Left ventricle myocardium superior (tissue), 1 donor: ENCODE measurements at places on chromosomes 3 and 15. TPM values are rescaled to one million over a fixed set of nuclear protein-coding genes. Genes with fewer than 3 reads are reported as not detected.

Gene RLBP1
- not detected for total RNA-seq

Gene MEX3B
- 3.6 TPM for total RNA-seq

Gene SLC7A14
- total RNA-seq = not detected

- DNase-seq = no peak
Observed at GRCh38 chr3:187913617-187914033, 168.4 kb upstream of the BCL6 start.

DNA sequence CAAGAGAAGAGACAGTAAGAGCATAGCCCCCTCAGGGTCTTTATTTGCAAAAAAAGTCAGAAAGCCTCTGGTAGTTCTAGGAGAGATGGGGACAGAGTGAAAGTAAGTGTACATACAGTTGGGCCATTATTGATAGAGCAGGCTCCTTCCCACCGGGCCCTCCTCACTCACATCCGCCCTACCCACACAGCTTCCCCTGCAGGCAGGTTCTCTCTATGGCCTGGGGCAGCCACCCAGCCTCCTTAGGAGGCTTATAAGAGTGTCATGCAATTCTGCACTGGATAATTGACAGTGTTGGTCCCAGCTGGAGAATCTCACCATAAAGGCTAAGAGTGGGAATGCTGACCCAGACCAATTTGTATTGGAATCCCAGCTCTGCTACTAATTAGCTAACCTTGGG, 49.5 kb downstream of the SLC30A4 start:
- DNase-seq = no peak

Gene ZNF662
- 3.1 TPM for total RNA-seq

DNA sequence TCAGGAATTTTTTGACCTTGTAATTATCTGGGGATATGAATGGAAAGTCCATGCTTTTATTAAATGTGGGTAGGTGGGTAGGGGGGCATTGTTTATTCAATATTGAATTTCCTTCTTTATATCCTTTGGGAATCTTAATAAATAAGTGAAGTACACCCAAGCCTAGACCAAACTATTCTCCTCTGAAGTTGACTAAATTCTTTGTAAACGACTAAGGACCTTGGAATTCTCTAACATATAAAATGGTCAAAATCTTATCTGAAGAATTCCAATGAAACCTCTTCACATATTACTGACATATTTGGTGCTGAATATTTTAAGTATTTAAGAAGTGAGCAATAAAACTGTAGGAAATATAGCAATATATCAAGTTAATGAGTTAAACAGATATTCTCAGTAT, 1432.1 kb upstream of the GBE1 start:
- DNase-seq = no peak

GRCh38 chr3:158101335-158102241, 4.6 kb downstream of the SHOX2 start:
- no peak for DNase-seq

Gene PLA1A
- total RNA-seq = 1.3 TPM

GRCh38 chr15:84944311-84944710, 37.3 kb upstream of the PDE8A start:
- DNase-seq = peak; percentile 42

Gene ARIH1
- total RNA-seq = 184 TPM

DNA sequence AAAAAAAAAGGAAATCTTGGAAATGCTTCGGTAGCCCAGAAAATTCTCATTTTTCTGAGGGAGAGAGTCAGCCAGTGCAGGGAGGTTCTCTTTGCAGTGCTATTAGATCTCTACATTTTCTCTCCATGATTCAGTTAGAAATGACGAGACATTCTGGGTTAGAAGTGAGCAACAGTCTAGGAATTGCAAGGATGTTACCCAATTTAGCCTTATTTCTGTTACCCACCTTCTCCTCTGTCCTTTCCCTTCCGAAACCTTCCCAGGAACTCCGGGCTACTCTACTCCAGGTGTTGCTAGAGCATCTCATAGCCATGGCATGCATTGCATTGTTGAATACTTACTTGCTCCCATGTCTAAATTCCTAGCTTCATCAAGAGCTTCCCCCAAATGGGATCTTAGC, 106.8 kb downstream of the EDEM1 start:
- no peak for DNase-seq

GRCh38 chr15:40266828-40267304, 16.0 kb downstream of the ANKRD63 start:
- no peak for DNase-seq
